ENCODE measurements at places on chromosomes 6 and 20. TPM values are rescaled to one million over a fixed set of nuclear protein-coding genes. Genes with fewer than 3 reads are reported as not detected.

Gene LY6G5C
- total RNA-seq: 1.2 TPM

Gene CCR6
- total RNA-seq: not detected

- no peak for DNase-seq
These were observed 2.4 kb upstream of the PKHD1 start for GRCh38 chr6:52089758-52090348.

GRCh38 chr6:44058617-44059358 lies 68.5 kb downstream of the MRPL14 start:
- peak; percentile 98 for DNase-seq

Gene THEMIS
- total RNA-seq: not detected

DNA sequence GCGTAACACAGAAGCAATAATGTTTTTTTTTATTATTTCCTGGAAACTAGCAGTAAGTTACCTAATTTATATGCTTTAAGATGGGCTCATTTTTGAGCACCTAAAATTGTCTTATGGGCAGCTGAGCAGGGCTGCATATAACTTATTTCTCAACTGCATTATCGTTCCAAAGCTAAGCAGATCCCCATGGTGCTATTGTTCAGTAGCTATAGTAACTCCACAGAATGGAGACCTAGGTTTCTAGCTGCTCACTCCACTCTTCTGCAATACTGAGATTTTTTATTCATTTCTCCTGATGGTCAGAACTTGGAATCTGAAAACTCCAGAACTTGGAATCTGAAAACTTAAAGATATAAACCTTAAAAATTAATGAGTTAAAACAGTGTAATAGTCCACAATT lies 18.7 kb downstream of the CRISP1 start:
- DNase-seq: no peak

Gene F13A1
- total RNA-seq: not detected

GRCh38 chr6:169510871-169511270 lies 191.0 kb downstream of the WDR27 start:
- no peak for DNase-seq

GRCh38 chr20:48619126-48620101 lies 208.4 kb downstream of the PREX1 start:
- DNase-seq: no peak

GRCh38 chr6:108993876-108994275 lies 100.8 kb downstream of the SESN1 start:
- DNase-seq: no peak

GRCh38 chr6:100084991-100085364 lies 91.0 kb upstream of the MCHR2 start:
- DNase-seq: no peak

- DNase-seq: peak; percentile 42
These were observed 88.4 kb upstream of the BMP2 start for GRCh38 chr20:6679086-6679485.

Gene GHRH
- total RNA-seq: not detected

GRCh38 chr20:63021356-63022321 lies 14.9 kb upstream of the BHLHE23 start:
- DNase-seq: no peak

GRCh38 chr20:48295445-48295903 lies 510.2 kb upstream of the SULF2 start:
- peak; percentile 52 for DNase-seq

- DNase-seq: peak; percentile 38
These were observed 143.7 kb downstream of the KLHL32 start for GRCh38 chr6:97068211-97068610.

- no peak for DNase-seq
These were observed 26.3 kb upstream of the ZFP64 start for GRCh38 chr20:52217689-52218395.

DNA sequence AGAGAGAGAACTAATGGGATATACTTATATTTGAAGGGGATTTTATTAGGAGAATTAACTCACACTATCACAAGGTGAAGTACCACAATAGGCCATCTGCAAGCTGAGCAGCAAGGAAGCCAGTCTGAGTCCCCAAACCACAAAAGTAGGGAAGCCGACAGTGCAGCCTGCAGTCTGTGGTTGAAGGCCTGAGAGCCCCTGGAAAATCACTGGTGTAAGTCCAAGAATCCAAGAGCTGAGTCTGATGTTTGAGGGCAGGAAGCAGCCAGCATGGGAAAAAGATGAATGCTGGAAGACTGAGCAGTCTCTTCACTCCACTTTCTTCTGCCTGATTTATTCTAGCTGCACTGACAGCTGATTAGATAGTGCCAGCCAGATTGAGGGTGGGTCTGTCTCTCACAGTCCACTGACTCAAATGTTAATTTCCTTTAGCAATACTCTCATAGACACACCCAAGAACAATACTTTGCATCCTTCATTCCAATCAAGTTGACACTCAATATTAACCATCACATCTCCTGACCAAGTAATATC lies 823.9 kb downstream of the PHF3 start:
- no peak for DNase-seq

- no peak for DNase-seq
These were observed 224 bp downstream of the MPC1 start for GRCh38 chr6:166382500-166382932.

Gene PRSS35
- not detected for total RNA-seq

DNA sequence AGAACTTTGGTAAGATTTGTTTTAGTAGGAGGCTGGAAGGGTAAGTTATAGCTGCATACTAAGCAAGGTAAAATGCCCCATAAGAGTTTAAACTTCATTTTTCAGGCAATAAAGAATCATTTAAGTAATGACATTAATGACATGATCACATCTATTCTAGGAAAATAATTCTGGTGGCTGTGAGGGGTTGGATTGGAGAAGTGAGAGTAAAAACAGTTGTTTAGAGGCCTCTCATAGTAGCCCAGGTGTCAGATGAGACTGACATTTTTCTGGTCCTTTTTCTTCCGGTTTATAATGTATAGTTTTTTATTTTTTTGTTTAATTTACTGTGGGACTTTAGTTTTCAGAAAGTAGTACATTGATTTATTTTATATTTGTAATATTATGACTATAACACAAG lies 40.8 kb downstream of the ITCH start:
- DNase-seq: no peak

Gene SLC17A1
- not detected for total RNA-seq

DNA sequence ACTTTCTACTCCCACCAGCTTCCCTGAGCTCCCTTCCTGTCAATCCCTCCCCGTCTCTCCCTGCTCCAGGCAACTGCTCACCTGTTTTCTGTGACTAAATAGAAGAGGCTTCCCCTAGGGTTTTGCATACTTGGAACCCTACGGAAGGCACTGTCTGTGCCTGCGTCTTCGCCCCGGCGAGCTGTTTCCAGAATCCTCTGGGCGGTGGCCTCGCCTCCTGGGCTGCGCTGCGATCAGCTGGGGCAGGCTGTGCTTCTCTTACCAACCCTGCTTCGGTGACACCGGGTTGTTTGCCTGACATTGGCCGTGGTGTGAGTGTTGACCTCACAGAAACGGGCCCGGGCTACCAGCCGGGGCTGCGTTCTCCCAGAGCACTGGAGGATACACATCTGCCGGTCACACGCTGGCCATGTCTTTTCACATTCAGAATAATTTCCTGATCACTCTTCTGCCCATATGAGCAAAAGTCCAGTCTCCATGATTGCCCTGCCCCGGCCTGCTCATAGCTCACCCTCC lies 29.4 kb upstream of the CCR6 start:
- no peak for DNase-seq

Gene ADGRF4
- total RNA-seq: not detected

Gene FNDC1
- not detected for total RNA-seq

- DNase-seq: no peak
These were observed 136.3 kb downstream of the ADGRB3 start for GRCh38 chr6:68771426-68771825.

GRCh38 chr6:37285861-37286311 lies 27.9 kb upstream of the TMEM217 start:
- DNase-seq: no peak

GRCh38 chr6:5499644-5500306 lies 238.5 kb downstream of the FARS2 start:
- DNase-seq: no peak

Gene PROKR2
- total RNA-seq: not detected

GRCh38 chr6:4687989-4688947 lies 87.9 kb upstream of the CDYL start:
- DNase-seq: peak; percentile 60

- DNase-seq: no peak
These were observed 1.1 kb downstream of the ZNF165 start for GRCh38 chr6:28081486-28081751.

DNA sequence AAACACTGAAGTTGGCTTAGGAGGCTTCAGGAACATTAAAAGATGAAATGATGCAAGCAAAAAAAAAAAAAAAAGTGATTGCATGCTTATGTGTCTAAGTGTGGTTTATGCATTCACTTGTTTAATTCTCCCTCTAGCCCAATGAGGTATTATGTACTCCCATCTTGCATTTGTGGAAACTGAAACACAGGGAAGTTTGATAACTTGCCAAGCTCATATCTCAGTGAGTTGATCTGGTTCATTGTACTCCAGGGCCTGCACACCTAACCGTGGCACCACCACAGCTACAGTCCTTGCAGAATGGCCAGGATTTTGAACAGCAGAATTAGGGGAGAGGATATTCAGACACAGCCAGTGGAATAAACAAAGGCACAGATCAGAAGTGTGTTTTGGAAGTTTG lies 251.2 kb downstream of the TBC1D7 start:
- no peak for DNase-seq

GRCh38 chr6:106117579-106117978 lies 31.4 kb downstream of the PRDM1 start:
- DNase-seq: no peak

DNA sequence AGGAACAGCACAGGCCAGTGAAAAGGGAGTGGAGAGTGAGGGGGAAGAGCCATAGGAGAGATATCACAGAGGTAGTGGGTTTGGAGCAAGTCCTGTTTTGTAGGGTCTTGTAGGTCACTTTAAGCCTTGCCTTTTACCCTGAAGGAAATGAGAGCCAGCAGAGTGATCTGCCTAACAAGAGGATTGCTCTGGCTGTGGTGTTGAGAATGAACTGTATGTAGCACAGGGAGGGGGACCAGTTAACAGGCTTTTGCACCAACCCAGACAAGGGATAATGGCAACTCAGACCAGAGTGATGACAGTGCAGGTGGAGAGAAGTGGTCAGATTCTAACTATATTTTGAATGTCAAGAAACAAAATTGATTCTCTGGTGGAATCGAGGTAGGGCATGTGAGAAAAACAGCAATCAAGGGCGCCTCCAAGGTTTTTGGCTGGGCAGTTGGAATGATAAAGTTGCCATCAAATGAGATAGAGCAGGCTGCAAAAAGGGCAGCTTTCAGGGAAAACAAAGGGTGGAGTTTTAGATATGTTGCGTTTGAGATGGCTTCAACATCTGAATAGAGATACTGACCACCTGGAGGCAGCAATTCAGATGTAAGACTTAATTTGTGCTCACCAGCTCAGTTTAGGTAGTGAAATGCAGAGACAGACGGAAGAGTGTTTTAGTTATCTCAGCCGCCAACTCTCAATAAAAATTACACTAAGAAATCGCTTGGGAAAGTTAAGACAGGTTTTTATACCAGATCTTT lies 134.4 kb upstream of the BTBD3 start:
- no peak for DNase-seq

Gene DOK5
- not detected for total RNA-seq

- no peak for DNase-seq
These were observed 215.0 kb upstream of the MARCKS start for GRCh38 chr6:113642001-113642713.

- DNase-seq: no peak
These were observed 300.9 kb downstream of the SLC35F1 start for GRCh38 chr6:118207947-118208346.

- no peak for DNase-seq
These were observed 31.9 kb downstream of the FAM110A start for GRCh38 chr20:865440-865839.

DNA sequence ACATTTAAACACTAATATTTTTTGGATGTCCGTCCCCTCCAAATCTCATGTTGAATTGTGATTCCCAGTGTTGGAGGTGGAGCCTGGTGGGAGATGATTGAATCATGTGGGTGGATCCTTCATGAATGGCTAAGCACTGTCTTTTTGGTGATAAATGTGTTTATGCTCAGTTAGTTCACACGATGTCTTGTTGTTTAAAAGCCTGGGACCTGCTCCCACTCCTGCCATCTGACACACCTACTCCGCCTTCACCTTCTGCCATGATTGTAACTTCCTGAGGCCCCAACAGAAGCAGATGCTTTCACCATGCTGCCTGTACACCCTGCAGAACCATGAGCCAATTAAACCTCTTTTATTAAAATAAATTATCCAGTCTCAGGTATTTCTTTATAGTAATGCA lies 114.7 kb downstream of the TNFAIP3 start:
- DNase-seq: no peak

GRCh38 chr6:56660381-56660730 lies 17.7 kb upstream of the DST start:
- no peak for DNase-seq

Gene FOXA2
- total RNA-seq: not detected

- DNase-seq: no peak
These were observed 87.0 kb downstream of the FAM217A start for GRCh38 chr6:3991941-3992340.

GRCh38 chr20:49594143-49594930 lies 26.4 kb upstream of the PTGIS start:
- DNase-seq: no peak

Gene BRPF3
- 5.1 TPM for total RNA-seq

DNA sequence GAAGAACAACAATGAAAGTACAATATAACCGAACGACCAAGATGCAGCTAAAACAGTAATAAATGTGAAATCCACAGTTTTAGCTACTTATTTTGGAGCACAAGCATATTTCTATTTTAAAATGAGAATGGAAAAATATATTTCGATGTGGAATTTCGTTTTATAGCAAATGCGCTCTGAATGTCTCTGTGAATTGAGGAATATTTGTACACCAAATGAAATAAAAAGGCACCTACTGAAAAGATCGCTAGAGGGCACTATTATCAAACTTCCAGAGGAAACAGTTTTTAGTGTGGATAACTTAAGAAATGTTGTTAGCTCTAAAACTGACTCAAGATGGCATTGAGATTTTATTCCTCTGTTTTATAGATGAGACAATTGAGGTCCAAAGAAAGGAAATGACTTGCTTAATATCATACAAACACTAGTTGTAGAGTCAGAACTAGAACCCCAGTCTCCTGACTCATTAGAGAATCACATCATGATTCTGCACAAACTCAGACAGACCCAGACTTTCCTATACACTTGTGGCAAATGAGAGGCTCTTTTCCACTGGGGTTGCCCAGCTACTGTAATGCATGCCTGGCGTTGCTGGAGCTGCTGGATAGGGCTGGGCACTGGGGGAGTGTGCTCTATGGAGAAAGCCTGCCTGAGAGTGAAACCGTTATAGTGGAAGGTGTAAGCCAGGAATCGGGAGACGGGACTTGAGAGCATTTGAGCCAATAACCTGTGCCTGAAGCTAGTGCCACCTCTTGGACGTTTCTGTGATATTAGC lies 51.9 kb downstream of the GCLC start:
- peak; percentile 51 for DNase-seq

DNA sequence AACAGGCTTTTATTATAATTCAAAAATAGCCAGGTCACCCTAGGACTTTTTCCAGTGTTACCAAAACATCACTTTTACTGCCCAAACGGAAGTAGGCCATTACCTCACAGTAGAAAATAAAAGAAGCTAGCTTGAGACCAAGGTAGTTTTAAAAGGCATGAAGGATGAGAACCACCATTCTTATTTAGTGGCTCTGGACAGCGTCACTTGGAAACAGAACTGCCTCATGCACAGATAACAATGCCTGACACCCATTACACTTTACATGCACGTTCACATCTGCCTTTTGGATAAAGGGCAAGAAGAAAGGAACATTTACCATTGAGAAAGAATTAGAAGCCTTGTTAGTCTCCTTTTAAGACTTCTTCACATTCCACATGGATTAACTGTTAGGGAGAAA lies 1.9 kb upstream of the PAQR8 start:
- DNase-seq: no peak

Gene UBE2J1
- 47.9 TPM for total RNA-seq

Gene ATP9A
- 75.5 TPM for total RNA-seq

Gene UBD
- 91.9 TPM for total RNA-seq

Gene SIM1
- not detected for total RNA-seq
